ENCODE measurements at places on chromosomes 5 and 9.
A peak's percentile ranks its signal among the peaks of the same experiment; 100 is the strongest.

GRCh38 chr9:71830153-71830552 lies 61.8 kb upstream of the CEMIP2 start:
- no peak for DNase-seq

GRCh38 chr5:75460532-75460931 lies 50.9 kb downstream of the CERT1 start:
- no peak for DNase-seq

DNA sequence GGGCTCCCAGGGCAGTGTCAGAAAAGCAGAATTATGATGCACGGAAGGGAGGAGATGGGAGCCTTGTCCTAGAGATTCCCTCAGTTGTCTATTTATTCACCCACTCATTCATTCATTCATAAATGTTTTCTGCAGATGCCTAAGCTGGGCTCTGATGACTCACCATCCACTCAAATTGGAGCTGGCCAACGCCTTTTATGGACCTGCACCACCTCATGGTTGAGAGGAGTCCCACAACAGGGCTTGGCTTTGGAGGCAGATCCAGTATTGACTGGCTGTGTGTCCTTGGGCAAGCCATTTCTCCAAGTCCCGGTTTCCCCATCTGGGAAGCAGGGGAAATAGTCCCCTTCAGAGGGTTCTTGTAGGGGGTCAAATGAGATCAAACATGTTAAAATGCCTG lies 227.8 kb downstream of the MELK start:
- DNase-seq: no peak

- DNase-seq: no peak
Observed at GRCh38 chr9:123251741-123252140, 16.6 kb downstream of the STRBP start.

DNA sequence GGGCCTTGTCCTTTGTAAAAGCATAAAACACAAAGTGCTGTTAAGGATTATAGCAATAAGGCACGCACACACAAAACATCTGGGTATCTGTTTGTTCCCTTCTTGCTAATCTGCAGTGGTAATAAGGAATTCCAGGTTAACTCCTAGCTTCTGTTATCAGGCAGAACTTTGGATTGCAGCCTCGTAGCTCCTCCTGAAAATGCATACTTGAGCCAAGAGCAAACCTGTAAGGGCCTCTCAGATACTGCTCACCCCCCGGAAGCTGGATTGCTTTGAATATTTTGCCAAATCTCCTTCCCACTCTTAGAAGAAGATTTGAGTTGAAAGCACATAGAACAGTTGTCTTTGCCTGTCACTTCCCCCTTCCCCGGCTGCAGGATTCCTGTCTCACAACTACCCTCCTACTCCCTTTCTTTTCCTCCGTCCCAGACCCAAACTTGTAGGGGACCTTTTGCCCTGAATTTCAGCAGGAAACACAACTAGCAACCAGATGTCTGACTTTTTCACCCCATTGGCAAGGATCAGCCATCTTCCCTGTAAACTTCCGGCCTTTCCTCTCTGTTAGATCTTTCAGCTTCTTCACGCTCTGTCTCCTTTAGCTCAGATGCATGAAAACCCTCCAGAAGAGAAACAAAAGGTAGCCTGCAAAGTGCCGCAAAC lies 28.2 kb upstream of the SMAD5 start:
- no peak for DNase-seq

DNA sequence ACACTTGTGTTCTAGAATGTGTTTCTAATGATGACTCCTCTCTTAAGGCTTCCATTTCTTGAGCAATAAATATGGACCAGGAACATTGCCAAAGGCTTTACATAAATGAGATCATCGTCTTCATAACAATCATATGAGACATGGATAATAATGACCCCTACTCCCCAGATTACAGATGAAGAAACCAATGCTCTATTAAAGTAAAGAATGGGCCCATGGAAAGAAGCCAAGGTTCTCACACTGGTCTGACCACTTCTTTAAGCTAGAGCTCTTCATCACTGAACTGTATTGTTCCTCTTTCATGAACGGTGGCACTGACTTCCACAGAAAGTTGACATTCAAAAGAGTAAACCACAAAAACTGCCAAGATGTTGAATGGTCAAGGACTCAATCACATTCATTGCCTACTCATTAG lies 65.3 kb downstream of the MARCHF3 start:
- peak; percentile 98 for DNase-seq

GRCh38 chr9:120338340-120338739 lies 241.6 kb downstream of the CDK5RAP2 start:
- DNase-seq: no peak

DNA sequence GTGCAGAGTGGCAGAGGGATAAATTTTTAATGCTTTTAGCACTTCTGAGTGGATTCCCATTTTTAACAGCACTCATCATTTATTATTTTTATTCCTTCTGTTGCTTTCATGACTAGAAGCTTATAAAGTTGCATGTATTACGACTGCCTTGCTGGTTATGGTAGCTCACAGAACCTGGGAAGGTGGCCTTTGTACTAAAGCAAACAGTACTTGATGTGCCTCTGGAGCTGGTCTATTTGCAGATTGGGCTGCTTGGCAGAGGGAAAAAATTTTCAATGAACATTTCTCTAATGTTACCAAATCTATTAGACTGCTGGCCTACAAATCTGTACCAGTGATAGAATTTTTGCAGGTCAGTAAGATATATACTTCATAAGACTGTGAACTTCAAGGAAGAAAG lies 274.5 kb upstream of the C9orf72 start:
- no peak for DNase-seq
